ENCODE measurements at places on chromosomes 1 and 21. TPM values are rescaled to one million over a fixed set of nuclear protein-coding genes. Genes with fewer than 3 reads are reported as not detected.
A peak's percentile ranks its signal among the peaks of the same experiment; 100 is the strongest.

DNA sequence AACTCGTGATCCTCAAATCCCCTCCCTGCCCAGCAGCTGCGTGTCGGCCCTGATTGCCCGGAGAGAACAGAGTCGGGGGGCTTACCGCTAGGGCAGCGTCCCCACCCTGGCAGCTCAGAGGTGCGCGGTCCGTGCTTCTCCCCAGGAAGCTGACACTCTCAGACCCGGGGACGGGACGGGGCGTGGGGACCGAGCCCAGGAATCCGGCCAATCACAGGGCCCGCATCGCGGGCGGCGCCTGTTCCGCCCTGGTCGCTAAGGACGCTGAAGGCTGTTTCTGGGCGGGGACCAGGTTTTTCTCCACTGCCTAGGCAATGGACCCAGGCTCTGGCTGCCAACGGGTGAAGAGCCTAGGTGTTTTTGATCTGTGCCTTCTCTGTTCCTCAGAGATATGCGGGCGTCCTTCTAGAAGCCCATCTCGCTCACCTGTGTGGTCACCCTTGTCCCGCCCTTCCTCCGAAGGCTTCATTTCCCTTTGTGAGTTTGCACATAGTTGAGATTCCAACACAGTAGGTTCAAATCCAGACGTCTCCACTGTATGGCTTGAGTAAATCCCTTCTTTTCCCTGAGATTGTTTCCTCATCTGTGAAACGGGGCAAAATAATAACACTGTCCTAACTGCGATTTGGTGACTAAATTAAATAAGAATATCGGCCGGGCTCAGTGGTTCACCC is at the start of gene C1orf87:
Gene C1orf87, minus strand, starts transcription at position 166 of the 674 bp plus-strand sequence. CDS start 1,127 bp downstream, outside the sequence.
- H3K4me3 ChIP-seq: peak within 1 kb of the TSS; percentile 67
- peaks cover 32% of the 10 kb centered on the region for H3K27me3 ChIP-seq
- no peaks in the 10 kb centered on the region for H3K36me3 ChIP-seq

DNA sequence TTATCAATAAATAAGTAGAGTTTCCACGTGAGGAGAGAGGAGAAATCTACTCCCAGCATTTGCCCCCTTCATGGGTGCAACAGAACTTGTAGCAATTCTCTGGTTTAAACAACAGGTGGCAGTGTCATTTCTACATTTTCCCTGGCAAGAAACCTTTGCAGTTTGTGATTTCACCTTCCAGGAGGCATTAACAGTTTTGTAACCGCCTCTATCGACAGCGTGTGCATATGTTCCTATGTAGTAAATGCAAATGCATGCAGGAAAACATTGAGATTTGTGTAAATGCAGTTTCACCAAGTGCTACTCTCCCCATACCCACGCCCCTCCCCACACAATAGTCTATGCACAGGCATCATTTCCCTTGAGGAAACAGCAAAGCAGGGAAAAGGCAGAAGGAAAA is 494.7 kb downstream of the SMYD3 start:
- no peak overlapping the region for H3K27ac ChIP-seq
- H3K27me3 ChIP-seq: no peaks in the 10 kb centered on the region
- peak; percentile 51 for DNase-seq
- H3K36me3 ChIP-seq: no peaks in the 10 kb centered on the region
- no peaks in the 10 kb centered on the region for H3K4me1 ChIP-seq
- no peak overlapping the region for H3K4me3 ChIP-seq

NRDC gene
- 206 TPM for total RNA-seq

- no peak for DNase-seq
- H3K27ac ChIP-seq: no peak overlapping the region
- no peak overlapping the region for H3K4me3 ChIP-seq
- no peaks in the 10 kb centered on the region for H3K27me3 ChIP-seq
- H3K4me1 ChIP-seq: no peaks in the 10 kb centered on the region
These were observed 6.6 kb downstream of the ADORA1 start for GRCh38 chr1:203133970-203134725.

- H3K27me3 ChIP-seq: no peaks in the 10 kb centered on the region
- H3K36me3 ChIP-seq: no peaks in the 10 kb centered on the region
- H3K4me3 ChIP-seq: no peak overlapping the region
- H3K4me1 ChIP-seq: no peaks in the 10 kb centered on the region
These were observed 36.6 kb upstream of the SLC44A3 start for GRCh38 chr1:94783342-94784189.

SH2D1B gene
- total RNA-seq: not detected

- no peak for DNase-seq
- H3K4me3 ChIP-seq: no peak overlapping the region
- H3K36me3 ChIP-seq: peaks cover 20% of the 10 kb centered on the region
- no peaks in the 10 kb centered on the region for H3K27me3 ChIP-seq
- no peak overlapping the region for H3K27ac ChIP-seq
- H3K4me1 ChIP-seq: no peaks in the 10 kb centered on the region
These were observed 236.9 kb downstream of the SIPA1L2 start for GRCh38 chr1:232393010-232393409.

DNA sequence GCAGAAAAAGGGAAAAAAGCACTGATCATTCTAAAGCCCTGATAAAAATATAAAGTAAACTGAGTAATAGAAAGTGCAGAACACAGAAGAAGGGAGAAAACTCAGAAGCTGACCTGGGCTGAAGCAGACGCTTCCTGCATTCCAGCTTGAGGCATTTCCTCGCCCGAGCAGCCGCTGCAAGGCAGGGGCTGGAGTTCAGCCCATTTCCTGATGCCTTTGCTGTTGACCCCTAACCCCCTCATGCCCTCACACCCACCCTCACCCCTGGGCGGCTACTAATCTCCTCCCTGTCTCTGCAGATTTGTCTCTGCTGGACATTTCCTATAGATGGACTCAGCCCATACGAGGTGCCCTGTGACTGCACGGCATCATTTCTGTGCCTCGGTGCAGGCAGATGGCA is 227.8 kb downstream of the NPHP4 start:
- DNase-seq: no peak
- H3K27ac ChIP-seq: no peak overlapping the region
- H3K4me3 ChIP-seq: no peak overlapping the region
- H3K4me1 ChIP-seq: no peaks in the 10 kb centered on the region
- H3K27me3 ChIP-seq: no peaks in the 10 kb centered on the region

- H3K36me3 ChIP-seq: peaks cover 97% of the 10 kb centered on the region
- H3K4me1 ChIP-seq: no peaks in the 10 kb centered on the region
- no peak overlapping the region for H3K4me3 ChIP-seq
- no peak overlapping the region for H3K27ac ChIP-seq
These were observed 9.6 kb downstream of the ENSA start for GRCh38 chr1:150619576-150620509.

- H3K36me3 ChIP-seq: no peaks in the 10 kb centered on the region
- no peak overlapping the region for H3K27ac ChIP-seq
- peaks cover 4% of the 10 kb centered on the region for H3K4me1 ChIP-seq
- H3K4me3 ChIP-seq: no peak overlapping the region
- no peak for DNase-seq
These were observed 143.4 kb upstream of the C8B start for GRCh38 chr1:57109247-57109646.

BSND gene
- total RNA-seq: 0.07 TPM

DNA sequence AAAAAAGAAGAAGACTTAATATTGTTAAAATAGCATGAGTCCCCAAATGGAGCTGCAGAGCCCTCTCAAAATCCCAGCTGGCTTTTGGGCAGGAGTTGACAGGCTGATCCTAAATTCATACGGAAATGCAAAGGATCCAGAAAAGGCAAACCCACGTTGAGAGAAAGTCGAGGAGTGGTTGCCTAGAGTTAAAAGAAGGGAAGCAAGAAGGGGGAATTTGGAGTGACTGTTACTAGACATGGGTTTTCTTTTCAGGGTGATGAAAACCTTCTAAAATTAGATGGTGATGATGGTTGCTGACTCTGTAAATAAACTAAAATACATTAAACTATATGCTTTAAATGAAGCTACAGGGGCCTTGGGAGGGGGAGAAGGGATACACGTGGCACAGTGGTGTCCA is 1.6 kb downstream of the DNMT3L start:
- H3K4me3 ChIP-seq: no peak overlapping the region
- no peak for DNase-seq
- no peaks in the 10 kb centered on the region for H3K27me3 ChIP-seq
- peaks cover 8% of the 10 kb centered on the region for H3K4me1 ChIP-seq

PTGER3 gene
- 0.38 TPM for total RNA-seq

- H3K27me3 ChIP-seq: peaks cover 52% of the 10 kb centered on the region
- no peak overlapping the region for H3K4me3 ChIP-seq
- DNase-seq: no peak
- H3K27ac ChIP-seq: no peak overlapping the region
- H3K36me3 ChIP-seq: no peaks in the 10 kb centered on the region
These were observed 5.2 kb downstream of the BRINP3 start for GRCh38 chr1:190472494-190472893.

ACKR1 gene
- not detected for total RNA-seq

DNA sequence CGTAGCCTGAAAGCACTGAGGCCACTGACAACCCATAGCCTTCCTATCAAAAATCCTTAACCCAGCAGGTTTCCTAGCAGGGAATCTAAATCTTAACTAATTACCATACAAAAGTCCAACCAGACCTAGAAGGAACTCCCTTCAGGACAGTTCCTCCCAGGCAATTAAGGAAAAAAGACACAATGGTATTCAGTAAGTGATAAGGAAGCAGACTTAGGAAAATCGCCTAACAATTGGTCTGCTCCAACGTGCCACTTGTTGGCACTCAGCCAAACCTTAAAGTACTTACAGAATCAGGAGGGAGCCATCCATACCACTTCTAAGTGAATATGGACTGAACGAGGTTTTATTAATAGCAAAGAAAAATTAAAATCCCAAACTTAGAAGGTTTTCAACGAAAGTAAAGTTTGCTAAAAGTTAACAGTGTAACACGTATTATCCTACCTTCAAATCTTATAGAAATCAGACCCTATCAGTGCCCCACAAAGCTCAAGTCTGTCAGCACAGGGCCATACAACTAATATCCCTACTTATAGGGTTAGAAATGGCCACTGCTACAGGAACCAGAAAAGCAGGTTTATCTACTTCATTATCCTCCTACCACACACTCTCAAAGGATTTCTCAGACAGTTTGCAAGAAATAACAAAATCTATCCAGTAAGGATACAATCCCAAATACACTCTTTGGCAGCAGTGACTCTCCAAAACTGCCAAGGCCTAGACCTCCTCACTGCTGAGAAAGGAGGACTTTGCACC is 29.0 kb downstream of the SPATA6 start:
- no peak overlapping the region for H3K27ac ChIP-seq
- H3K27me3 ChIP-seq: no peaks in the 10 kb centered on the region
- peaks cover 32% of the 10 kb centered on the region for H3K36me3 ChIP-seq
- peak; percentile 50 for DNase-seq

Measured in endodermal cell (in vitro differentiated cells).